ENCODE measurements at places on chromosomes 4 and X.

DNA sequence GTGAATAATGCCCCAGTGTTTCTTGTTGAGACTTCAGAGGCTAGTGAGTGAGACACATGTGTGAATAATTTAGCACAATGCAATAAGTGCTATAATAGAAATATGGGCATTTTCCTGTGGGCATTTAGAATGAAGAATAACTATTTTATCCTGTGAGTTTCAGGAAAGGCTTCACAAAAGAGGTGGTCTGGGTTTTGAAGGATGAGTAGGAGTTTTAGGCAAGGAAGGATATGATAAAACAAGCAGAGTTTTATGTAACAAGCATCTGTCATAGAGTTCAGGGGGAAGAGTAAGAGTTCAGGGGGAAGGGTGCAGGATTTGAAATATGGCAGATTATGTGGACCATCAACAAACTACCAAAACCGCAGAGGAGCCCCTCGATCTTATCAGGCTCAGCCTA is 529.2 kb downstream of the INPP4B start:
- no peak for DNase-seq

DNA sequence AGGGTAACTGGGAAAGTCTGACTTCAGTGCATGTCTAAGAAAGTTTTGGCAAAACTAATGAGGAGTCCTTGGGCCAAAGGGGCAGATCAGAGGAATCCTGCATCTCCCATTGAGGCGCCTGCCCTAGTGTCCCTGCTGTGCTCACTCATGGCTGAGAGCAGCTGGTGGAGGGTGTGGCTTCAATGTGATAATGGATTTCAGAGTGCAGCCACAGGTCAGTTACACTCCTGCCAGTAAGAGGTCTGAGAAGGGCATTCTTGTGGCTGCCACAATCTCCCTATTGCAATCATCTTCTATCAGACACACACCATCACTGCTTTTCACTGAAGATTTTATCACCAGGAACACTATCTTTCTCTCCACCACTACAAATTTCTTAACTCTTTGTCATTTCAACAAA is 457.1 kb downstream of the MID1IP1 start:
- no peak for DNase-seq

DNA sequence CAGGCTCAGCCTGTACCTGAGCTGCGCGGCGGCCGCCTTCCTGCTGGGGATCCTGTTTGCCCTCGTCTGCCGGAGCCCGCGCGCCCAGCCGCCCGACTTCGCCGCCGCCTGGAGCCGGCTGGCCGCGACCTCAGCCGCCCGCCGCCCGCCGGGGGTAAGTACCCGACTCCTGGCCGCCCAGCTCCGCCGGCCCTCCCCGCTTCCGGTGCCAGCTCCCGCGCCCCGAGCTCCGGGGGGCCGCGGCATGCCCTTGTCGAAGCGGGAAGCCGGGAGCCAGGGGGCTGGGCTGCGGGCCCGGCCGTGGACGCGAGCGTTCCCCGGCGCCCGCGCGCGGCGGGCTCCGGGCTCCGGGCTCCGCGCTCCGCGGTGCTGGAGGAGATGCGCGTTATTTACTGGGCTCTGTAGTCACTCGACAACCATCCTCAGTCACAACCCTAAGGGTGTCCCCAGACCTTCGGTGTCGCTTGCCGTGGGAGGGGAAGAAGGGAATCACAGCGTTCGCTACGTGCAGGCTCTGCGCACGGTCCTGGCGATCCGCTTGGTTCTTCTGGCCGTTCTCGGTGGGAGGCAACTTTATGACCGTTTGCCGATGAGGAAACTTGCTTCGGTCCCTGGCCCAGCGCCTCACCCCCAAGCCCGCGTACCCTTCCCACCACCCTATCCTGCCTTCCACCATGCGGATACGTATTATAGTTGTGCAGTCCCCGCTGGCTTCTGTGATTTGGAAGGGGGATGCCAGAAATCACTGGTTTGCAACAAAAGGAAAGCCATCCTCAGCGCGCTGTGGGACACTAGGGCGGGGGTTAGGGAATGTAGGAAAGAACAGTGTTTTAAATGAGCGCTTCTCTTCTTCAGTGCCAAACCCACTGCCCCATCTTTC is 944 bp downstream of the SNX25 start:
- DNase-seq: peak; percentile 13

GRCh38 chr4:91837608-91838029 is 466.1 kb upstream of the GRID2 start:
- no peak for DNase-seq

- no peak for DNase-seq
These were observed 12.5 kb downstream of the ARX start for GRCh38 chrX:25003066-25003849.

DNA sequence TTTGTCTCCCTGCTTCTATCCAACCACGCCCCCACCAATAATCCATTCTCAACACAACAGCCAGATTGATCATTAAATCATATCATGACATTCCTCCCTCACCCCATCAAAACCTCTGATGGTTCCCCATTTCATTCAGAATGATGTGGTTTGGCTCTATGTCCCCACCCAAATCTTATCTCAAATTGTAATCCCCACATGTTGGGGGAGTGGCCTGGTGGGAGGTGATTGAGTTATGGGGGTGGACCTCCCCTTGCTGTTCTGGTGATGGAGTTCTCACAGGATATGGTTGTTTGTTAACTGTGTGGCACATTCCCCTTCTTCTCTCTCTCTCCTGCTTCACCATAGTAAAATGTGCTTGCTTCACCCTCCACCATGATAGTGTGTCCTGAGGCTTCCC is 23.3 kb downstream of the TRMT2B start:
- DNase-seq: no peak

GRCh38 chrX:455199-455598 is 68.5 kb upstream of the PPP2R3B start:
- DNase-seq: no peak

DNA sequence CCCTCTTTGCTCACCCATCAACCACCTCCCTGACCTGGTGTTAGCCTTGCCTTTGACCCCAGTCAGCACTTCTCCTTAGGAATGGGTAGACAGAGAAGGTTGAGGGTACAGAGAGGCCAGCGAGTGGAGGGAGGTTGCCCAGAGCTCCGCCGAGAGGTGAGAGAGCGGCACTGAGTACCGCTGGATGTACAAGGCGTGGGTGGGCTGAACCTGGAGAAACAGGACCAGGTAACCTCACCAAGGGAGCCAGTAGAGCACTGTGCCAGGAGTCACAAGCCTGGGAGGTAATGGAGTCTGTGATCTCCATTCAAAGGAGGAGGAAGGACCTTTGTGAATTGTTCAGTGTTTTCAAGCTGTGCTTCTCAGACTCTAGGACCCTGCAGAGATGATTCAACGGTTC is 256.2 kb downstream of the EVC2 start:
- DNase-seq: no peak

- DNase-seq: no peak
These were observed 319.7 kb downstream of the PCDH18 start for GRCh38 chr4:137212601-137213000.

DNA sequence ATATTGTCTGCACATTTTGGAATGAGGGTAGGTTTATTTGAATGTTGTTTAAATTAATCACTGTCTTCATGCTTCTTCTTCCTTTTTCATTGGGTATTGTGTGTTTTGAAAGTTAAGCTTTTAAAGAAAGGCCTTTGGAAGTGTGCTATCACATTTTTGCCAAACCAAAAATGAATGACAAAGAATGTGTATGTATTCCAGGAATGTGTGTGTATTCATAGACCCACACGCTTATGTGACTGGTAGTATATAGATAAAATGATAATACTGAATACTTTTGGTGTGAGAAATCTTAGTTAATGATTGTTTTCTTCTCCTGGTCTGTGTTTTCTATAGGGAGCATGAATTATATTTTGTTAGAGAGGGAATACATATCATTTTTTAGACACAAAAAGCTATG is 404.4 kb downstream of the TLL1 start:
- no peak for DNase-seq

DNA sequence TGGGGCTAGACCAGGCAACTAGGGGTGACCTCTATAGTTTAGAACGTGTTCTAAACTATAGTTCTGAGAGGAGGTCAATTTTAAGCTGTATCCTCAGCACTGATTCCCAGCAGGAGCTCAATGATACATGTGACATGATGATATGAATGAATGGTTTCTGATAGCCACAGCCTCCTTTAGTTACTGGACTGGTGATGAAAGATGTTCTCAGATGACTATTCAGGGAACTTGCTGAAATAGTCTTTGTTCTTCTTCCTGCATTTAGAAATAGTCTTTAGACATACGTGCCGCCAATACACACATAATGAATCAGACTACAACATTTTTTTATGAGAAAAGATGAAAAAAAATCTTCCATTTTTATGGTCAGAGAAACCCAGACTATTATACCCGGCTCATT is 116.3 kb upstream of the TMEM150C start:
- DNase-seq: no peak

DNA sequence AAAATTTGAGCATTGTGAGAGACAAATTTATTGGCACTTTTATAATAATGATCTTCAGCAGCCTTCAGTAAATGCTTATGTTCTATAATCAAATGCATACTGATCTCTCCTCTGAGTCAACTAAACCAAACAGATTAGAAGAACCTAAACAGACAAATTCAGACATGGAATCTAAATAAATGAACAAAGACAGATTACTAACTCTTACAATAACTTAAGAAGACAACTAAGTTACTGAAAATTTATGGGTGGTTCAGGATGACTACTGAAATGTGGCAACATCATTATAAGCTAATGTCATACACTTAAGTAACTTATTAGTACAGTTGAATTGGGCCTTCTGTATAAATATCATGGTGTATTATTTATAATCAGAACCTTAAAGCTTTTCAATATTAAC is 127.3 kb downstream of the NEK1 start:
- no peak for DNase-seq

GRCh38 chr4:124757126-124757525 is 44.6 kb upstream of the ANKRD50 start:
- DNase-seq: no peak

GRCh38 chrX:25207803-25208475 is 192.2 kb upstream of the ARX start:
- no peak for DNase-seq

- no peak for DNase-seq
These were observed 257.7 kb downstream of the RAPGEF2 start for GRCh38 chr4:159360549-159360948.

- DNase-seq: no peak
These were observed 63.8 kb upstream of the FAM120C start for GRCh38 chrX:54246866-54247265.

GRCh38 chr4:183185018-183185417 is 86.0 kb downstream of the WWC2 start:
- DNase-seq: no peak

- no peak for DNase-seq
These were observed 42.1 kb upstream of the CCDC160 start for GRCh38 chrX:134194915-134195314.

DNA sequence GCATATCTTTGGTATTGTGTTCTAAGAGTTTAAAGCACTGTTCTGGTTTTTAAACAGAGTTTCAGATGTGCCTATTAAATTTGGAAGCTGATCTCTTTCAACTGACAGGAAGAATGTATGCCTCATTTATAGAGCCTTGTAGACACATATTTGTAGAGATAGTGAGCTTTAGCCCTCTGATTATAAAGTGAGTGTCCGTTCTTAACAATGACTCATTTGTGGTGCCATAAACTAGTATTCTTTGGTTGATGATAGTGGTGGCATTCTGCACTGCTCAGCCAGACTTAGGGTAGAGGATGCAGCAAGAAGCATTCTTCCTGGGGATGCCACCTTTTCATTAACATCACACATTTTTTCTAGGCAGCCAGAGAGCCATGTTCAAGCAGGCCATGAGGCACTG is 121.7 kb downstream of the TLL1 start:
- no peak for DNase-seq

GRCh38 chr4:4655901-4656300 is 114.1 kb upstream of the STX18 start:
- DNase-seq: no peak

GRCh38 chr4:172962564-172963353 is 205.9 kb upstream of the GALNT7 start:
- DNase-seq: no peak

DNA sequence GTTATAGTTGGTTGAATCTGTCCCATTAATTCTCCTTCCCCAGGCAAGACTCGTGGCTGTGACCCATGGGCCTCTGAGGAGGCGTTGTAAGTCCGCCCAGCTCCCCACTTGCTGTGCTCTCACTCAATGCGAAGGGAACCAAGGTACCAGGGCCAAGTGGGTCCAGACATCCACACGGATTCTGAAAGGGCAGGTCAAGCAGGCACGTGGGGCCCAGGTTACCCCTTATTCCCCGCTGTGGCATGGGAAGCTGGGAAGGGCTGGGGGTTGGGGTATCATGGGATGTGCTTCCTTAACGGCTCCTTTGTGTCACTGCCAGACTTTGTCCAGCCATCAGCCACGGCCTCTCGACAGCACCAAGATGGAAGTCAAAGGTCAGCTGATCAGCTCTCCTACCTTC is 3.1 kb downstream of the CCDC120 start:
- no peak for DNase-seq

- DNase-seq: no peak
These were observed 248.1 kb downstream of the EVC2 start for GRCh38 chr4:5460106-5460801.

DNA sequence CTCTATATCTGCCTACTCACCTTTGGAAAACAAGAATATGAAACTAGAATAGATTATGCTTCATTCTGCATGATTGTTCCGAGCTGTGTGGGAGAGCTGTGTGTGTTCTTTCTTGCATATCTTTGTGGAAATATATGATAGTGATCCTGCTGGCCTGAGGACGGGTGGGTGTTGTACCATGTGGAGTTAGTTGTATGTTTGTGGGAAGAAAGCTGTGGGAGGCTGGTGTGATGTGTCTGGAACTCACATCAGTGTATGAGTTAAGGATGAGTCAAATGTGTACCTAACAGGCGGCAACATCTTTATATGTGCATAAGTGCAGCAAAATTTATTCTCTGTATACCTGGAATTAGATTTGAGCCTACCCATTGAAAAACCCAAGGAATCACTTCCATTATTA is 208.1 kb upstream of the ADGRL3 start:
- no peak for DNase-seq

DNA sequence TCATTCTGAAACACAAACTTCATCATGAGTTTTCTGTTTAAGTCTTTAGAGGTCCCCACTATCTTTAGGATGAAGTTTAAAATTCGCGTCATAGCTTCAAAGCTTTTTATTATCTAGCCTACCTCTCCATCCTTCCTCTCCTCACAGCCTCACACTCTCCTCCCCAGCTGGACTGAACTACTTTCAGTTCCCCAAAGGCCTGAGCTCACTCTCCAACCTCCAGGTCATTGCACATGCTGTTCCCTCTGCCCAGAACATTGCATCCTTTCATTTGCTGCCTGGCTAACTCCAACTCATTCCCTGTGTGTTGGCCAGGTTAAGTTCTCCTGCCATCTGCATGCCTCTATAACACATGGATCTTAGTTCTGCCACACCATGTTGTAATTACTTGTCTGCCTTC is 2.9 kb upstream of the OTUD5 start:
- no peak for DNase-seq

DNA sequence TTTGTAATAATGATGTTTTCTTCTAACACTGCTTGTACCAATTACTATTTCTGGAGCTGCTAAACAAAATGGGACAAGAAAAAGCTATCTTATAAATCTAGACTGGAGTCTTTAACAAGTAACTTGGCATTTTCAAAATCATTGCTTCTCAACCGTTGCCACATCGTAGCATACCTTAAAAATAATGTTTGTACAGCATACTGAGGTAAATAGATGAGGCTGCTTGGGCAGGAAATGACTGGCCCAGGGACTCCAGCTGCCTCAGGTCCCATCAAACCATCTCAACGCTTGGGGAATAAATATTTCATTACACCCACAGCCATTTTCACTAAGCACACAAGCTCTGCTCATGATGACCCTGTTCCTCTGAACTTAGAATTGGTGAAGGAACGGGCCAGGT is 115.1 kb downstream of the SPANXA1 start:
- DNase-seq: no peak
